ENCODE measurements at places on chromosomes 16 and 17. TPM values are rescaled to one million over a fixed set of nuclear protein-coding genes. Genes with fewer than 3 reads are reported as not detected.

The TMEM98 gene
- not detected for total RNA-seq

The TMC8 gene
- 481 TPM for total RNA-seq

The SUPT6H gene
- 139 TPM for total RNA-seq

The NACA2 gene
- not detected for total RNA-seq

The OR2C1 gene
- not detected for total RNA-seq

The C16orf89 gene
- not detected for total RNA-seq

The MYH2 gene
- not detected for total RNA-seq

The KRT12 gene
- not detected for total RNA-seq

GRCh38 chr16:24769806-24770205 is 40.4 kb downstream of the TNRC6A start:
- no peak for DNase-seq

- no peak for DNase-seq
These were observed 7.1 kb upstream of the PSMD3 start for GRCh38 chr17:39973496-39973895.

GRCh38 chr16:87952751-87953150 is 1.5 kb downstream of the BANP start:
- no peak for DNase-seq

- no peak for DNase-seq
These were observed 7.4 kb downstream of the CIBAR2 start for GRCh38 chr16:85104821-85105391.

GRCh38 chr17:70047619-70048419 is 27.2 kb upstream of the KCNJ16 start:
- no peak for DNase-seq

DNA sequence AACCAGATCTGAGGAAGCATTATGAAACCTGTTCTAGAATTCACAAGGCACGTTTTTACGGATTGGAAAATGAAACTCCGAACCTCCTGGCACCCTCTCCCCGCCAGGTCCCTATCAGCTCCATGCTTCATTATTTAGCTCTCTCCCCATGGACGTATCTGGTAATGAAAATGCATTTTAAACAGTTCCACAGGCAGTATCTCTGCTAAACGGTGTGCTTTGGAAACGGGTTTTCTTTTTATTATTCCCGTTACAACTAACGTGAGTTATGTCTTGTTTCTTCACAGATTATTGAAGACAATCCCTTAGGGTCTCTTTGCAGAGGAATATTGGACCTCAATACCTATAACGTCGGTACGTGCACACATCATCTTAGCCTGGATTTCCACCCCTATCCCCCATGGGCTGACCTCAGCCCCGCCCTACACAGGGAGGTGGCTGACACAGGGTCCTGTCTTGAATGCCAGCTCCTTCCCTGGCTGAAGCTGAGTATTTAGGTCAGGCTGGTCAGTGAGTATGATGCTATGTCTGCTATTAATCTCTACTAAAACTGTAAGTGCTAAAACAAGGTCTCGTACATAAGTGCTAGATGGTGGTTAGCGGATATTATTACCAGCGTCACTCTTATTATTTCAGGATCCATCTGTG is 82.9 kb downstream of the SDR42E1 start:
- no peak for DNase-seq

DNA sequence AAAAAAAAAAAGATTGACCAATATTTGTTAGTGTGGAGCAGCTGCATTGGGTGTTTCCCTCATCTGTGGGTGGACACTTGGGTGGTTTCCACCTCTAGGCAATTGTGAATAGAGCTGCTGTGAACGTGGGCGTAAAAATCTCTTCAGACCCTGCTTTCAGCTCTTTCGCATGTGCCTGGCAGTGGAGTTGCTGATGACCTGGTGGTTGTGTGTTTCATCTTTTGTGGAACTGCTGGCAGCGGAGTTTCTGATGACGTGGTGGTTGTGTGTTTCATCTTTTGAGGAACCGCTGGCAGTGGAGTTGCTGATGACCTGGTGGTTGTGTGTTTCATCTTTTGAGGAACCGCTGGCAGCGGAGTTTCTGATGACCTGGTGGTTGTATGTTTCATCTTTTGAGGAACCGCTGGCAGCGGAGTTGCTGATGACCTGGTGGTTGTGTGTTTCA is 21.4 kb downstream of the ZC3H18 start:
- no peak for DNase-seq

DNA sequence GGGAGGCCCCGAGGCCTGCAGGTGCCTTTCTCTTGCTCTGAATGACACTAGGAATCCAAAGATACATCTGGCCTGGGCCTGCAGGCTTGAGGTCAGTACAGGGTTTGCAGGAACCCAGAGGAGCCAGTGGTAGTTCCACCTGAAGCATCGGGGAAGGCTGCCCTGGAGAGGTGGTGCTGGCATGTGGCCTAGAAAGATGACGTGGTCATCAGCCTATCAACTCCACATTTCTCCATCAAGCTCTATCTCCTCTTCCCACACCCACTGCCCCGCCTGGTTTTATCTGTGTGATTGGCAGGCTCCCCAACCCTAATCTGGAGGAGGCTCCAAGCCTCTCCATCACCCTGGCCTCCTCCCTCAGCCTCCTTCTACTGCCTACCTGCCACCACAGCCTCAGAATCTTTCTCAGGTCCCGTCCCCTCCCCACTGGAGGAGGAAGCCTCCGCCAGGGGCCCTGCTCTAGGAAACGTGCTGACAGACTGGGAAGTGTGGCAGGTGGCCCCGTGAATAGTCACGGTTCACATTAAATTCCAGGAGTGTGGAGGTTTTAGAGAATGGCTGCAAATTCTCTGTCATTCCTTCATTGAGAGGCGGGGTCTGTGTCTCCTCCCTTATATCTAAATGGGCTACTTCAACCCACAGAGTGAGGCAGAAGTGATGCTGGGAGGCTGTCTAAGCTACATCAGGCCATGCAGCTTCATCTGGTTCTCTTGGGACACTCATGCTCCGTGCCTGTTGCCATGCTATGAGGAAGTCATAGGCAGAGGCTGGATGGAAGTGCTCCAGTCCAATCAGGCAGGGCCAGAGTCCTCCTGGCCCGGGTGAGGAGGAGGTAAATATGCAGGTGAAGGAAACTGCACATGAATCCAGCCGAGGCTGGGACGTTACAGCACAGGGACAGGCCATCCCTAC is 11.4 kb upstream of the MAP2K3 start:
- DNase-seq: no peak

- DNase-seq: no peak
These were observed 8.3 kb downstream of the WFDC1 start for GRCh38 chr16:84303023-84303422.

DNA sequence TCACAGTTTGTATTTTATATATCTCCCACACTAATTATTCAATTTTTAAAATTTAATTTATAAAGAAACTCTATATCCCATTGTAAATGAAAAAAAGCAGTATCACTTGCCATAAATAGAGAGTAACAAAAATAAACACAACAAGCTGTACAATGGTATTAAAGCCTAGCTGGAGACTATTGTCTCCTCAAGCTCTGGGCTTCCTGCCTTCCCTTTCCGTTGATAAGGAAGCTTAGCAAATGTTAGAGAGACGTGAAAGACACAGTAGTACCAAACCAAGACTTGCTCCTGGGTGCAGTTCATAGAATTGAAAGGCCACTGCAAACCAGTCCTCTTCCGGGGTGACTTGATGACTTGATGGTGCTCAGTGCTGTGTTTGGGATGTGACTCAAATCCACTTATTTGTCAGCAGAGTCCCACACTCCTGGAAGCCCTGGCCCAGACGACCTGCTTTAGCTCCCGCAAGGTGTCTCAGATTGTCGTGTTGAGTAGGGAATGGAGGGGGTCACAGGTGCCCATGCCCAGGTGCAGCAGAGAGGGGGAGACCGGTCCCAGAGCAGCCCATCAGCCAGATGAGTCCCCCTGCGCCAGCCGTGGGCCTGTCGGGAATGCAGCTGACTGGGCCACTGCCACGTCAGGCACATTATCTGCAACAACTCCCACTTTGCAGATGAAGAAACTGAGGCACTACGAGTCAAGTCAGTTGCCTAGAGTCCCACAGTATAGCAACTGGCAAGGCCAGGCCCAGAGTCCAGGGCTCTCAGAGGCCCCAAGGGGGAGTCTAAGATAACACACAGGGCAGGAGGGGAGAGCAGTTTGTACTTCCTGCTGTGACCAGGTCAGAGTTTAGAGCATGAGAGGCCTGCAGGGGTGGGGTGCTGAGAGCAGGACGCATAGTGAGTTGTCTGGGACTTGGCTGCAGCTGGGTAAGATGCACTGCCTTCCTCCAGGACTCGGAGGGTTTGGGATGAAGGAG is 40.5 kb downstream of the PSME3IP1 start:
- no peak for DNase-seq

DNA sequence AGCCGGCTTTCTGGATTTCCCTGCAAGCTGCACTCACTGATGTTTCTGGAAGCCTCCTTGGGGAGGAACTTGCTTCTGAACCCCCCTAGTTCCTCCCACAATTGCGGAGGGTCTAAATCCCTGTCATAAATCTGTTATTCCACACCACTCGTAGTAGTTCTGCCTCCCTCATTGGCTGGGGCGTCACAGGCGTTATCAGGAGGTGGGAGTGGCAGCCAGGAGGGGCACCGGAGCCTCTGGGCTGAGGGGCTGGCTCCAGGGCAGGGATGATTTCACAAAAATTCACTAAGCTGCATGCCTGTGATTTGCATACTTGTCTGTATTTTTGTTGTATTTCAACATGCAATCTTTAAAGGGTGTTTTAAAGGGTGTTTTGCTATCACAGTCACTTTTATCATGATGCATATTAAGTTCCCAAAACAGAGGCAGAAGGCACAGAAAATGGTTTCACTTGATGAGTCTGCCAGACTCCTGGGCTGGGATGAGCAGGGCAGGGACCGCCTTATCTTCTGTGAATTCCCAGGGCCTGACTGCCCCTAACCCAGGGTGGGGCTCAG is 176.2 kb upstream of the FOXF1 start:
- no peak for DNase-seq

- DNase-seq: no peak
These were observed 17.7 kb downstream of the EFCAB5 start for GRCh38 chr17:29958947-29959657.

DNA sequence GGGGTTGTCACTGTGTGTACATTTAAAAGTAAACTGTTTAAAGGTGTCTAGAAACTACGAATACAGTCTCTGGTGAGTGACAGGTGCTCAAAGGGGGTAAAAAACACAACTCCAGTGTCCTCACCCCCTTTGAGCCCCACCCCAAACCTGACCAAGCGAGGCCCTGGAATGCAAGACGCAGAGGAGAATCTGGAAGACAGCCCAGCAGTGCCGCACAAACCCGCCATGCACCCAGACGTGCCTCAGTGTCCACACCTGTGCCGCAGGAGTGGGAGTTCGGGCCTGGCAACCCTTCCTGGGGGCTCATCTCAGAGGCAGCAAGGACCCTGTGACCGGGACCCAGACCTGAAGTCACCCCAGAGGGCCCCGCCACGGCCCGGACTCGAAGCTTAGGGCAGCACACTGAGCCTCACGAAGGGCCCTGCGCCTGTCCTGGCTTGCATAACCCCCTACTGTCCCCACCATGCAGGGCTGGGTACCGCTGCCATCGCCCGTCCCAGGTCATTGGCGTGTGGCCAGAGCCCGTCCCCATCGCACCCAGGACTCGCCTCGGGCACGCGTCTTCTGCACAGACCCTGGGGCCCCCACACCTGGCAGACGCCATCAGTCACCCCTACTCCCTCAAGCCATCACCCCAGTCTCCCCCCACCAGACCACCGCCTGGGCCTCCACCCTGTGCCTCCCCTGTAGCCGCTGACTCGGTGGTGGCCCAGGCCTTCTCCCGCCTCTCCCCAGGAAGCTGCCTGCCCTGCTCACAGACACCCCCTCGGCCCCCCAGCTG is 33.0 kb upstream of the ZC3H18 start:
- DNase-seq: no peak

DNA sequence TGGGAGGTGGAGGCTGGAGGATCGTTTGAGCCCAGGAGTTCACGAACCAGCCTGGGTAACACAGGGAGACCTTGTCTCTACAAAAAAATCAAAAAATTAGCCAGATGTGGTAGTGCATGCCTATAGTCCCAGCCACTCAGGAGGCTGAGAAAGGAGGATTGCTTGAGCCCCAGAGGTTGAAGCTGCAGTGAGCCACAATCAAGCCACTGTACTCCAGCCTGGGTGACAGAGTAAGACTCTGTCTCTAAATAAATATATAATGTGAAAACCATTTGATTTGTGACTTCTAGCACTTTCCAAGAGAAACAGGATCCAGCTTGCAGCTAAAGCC is 459.1 kb downstream of the SOX9 start:
- no peak for DNase-seq

DNA sequence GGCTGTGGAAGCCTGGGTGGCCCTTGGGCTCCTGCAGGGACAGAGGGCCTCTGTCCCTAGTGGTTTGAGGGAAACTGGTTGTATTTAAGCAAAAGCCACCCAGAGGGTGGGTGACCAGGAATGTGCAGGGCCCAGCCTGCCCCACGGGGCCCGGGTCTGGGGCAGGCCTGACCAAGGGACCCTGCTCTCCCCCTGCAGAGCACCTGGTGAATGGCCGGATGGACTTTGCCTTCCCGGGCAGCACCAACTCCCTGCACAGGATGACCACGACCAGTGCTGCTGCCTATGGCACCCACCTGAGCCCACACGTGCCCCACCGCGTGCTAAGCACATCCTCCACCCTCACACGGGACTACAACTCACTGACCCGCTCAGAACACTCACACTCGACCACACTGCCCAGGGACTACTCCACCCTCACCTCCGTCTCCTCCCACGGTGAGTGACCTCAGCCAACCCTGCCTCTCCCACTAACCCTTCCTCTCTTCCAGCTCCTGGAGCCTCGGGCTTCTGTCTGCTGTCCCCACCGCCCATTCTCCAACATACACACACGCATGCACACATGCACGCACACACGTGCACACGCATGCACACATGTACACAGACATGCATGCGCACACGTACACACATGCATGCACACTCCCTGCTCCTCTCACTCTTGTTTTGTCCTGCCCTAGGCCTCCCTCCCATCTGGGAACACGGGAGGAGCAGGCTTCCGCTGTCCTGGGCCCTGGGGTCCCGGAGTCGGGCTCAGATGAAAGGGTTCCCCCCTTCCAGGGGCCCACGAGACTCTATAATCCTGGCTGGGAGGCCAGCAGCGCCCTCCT is 10.4 kb downstream of the GALK1 start:
- no peak for DNase-seq

GRCh38 chr16:61936522-61936921 is 99.7 kb downstream of the CDH8 start:
- DNase-seq: no peak

- DNase-seq: peak; percentile 21
These were observed 610 bp downstream of the VPS4A start for GRCh38 chr16:69311533-69312387.

DNA sequence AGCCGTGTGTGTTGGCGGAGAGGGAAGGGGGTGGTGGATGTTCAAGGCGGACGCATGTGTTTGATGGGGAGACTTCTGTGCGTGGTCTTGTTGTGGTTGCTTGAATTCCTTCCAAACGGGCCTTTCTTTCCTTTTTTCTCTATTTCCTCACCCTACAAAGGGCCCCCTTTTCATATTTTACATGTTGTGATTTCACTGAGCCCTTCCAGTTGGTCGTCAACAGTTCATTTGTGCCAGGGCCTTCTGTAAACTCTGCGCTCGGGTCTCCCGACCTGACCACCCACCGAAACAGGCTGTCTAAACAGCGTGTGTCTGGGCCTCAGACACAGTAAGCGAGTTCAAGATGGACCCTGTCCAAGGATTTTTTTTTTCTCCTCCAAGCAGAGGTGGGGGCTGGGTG is 228.4 kb downstream of the IRF8 start:
- DNase-seq: no peak

Measured in T-helper 17 cell (primary cell).